ENCODE measurements at places on chromosomes 4 and X. TPM values are rescaled to one million over a fixed set of nuclear protein-coding genes. Genes with fewer than 3 reads are reported as not detected.

Gene NAP1L5
- total RNA-seq = 37.7 TPM

Gene ACE2
- 1.9 TPM for total RNA-seq

Gene G3BP2
- total RNA-seq = 263 TPM

Gene SPANXD
- total RNA-seq = not detected

Gene KLF8
- 9.7 TPM for total RNA-seq

Gene CT45A3
- total RNA-seq = 0.33 TPM

Gene PDCL2
- total RNA-seq = not detected

Gene SLC49A3
- 6.4 TPM for total RNA-seq

Gene MTTP
- 3.1 TPM for total RNA-seq

Gene MTM1
- total RNA-seq = 16.0 TPM

Gene LANCL3
- total RNA-seq = 2.1 TPM

Gene PTCHD1
- total RNA-seq = 3.4 TPM

- DNase-seq = no peak
- H3K4me1 ChIP-seq = no peaks in the 10 kb centered on the region
- no peaks in the 10 kb centered on the region for H3K27me3 ChIP-seq
- no peak overlapping the region for H3K27ac ChIP-seq
These were observed 190.9 kb downstream of the SHOX start for GRCh38 chrX:821327-822107.

GRCh38 chr4:66059556-66059955 is 389.3 kb upstream of the EPHA5 start:
- no peak overlapping the region for H3K27ac ChIP-seq
- H3K27me3 ChIP-seq = no peaks in the 10 kb centered on the region
- H3K4me1 ChIP-seq = no peaks in the 10 kb centered on the region
- no peaks in the 10 kb centered on the region for H3K36me3 ChIP-seq
- no peak for DNase-seq
- no peak overlapping the region for H3K4me3 ChIP-seq

- H3K4me3 ChIP-seq = no peak overlapping the region
- no peaks in the 10 kb centered on the region for H3K27me3 ChIP-seq
- no peak for DNase-seq
- no peak overlapping the region for H3K27ac ChIP-seq
These were observed 70.8 kb downstream of the PPARGC1A start for GRCh38 chr4:23819041-23819511.

GRCh38 chr4:20085156-20085555 is 166.5 kb upstream of the SLIT2 start:
- H3K4me3 ChIP-seq = no peak overlapping the region
- H3K4me1 ChIP-seq = no peaks in the 10 kb centered on the region
- DNase-seq = no peak
- no peaks in the 10 kb centered on the region for H3K36me3 ChIP-seq
- no peaks in the 10 kb centered on the region for H3K27me3 ChIP-seq
- H3K27ac ChIP-seq = no peak overlapping the region

GRCh38 chrX:71143508-71143907 is 1.1 kb upstream of the NLGN3 start:
- H3K4me3 ChIP-seq = no peak overlapping the region
- no peak overlapping the region for H3K27ac ChIP-seq
- peaks cover 33% of the 10 kb centered on the region for H3K4me1 ChIP-seq
- DNase-seq = no peak

- no peak for DNase-seq
- H3K27me3 ChIP-seq = peaks cover 23% of the 10 kb centered on the region
- no peak overlapping the region for H3K4me3 ChIP-seq
- H3K27ac ChIP-seq = peak overlapping the region; percentile 48
- no peaks in the 10 kb centered on the region for H3K36me3 ChIP-seq
- H3K4me1 ChIP-seq = peaks cover 3% of the 10 kb centered on the region
These were observed 81.2 kb upstream of the GPM6B start for GRCh38 chrX:13898083-13898482.

DNA sequence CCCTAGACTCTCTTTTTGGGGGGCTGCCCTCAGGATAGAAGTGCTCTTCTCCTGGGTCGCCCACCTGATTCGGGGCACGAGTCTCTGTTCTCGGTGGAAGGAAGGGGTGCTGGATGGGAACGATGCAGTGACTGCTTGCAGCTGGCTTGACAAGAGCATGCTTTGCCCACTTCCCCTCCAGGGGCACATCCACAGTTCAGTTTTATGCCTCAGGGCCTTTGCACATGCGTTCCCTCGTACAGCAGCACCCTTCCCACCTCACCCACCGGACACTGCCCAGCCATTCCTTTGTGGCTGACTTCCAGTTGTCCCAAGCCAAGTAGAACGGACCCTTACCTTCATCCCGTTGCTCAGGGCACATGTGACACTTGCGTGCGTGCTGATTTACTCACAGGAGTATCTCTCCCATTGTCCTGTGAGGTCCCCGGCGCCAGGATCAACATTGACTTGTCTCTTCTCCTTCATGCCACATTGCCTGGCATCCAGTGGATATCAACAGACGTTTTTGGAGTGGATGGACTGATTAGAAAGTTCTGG is 60.0 kb downstream of the C4orf50 start:
- no peaks in the 10 kb centered on the region for H3K27me3 ChIP-seq
- no peaks in the 10 kb centered on the region for H3K36me3 ChIP-seq
- no peak for DNase-seq
- H3K4me1 ChIP-seq = peaks cover 45% of the 10 kb centered on the region
- no peak overlapping the region for H3K27ac ChIP-seq

- H3K27ac ChIP-seq = no peak overlapping the region
- no peak for DNase-seq
- no peaks in the 10 kb centered on the region for H3K36me3 ChIP-seq
- no peak overlapping the region for H3K4me3 ChIP-seq
- no peaks in the 10 kb centered on the region for H3K4me1 ChIP-seq
These were observed 5.1 kb upstream of the DCLK2 start for GRCh38 chr4:150072906-150073714.

DNA sequence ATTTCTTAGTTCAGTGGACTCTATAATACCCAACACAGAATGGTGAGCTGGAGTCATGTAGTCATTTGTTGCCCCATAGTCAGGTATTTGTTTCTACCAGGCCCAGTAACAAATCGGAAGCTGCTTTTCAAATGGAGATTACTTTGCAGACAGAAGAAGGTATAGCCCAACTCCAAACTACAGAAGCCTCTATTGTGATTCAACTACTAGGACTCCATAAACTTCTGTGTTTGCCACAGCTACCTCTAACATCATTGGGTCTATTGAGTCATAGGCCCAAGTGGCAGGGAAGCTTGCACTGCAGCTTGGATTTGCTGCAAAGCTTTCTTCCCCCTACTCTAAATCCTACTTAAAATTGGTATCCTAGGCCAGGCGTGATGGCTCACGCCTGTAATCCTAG is 148.8 kb upstream of the STK26 start:
- H3K4me3 ChIP-seq = no peak overlapping the region
- no peak overlapping the region for H3K27ac ChIP-seq

DNA sequence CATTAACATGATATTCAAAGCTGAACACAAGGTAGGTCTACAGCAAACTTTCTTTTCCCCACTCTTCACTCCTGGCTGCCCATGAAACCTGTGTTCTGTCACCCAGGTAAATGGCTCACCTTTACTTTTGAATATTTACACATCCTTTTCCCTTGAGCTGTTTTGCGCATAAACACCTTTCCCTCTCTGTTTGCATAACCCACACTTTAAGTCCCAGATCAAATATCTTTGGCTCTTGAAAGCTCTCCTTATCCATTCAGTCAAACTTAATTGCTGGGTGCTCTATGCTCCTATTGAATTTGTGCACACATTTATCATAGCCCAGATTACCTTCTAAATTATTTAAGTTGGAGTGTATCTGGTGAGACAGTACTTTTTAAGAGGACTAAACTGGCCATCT is 51.7 kb upstream of the ATP8A1 start:
- H3K4me1 ChIP-seq = no peaks in the 10 kb centered on the region
- no peaks in the 10 kb centered on the region for H3K36me3 ChIP-seq
- no peak overlapping the region for H3K27ac ChIP-seq
- H3K27me3 ChIP-seq = no peaks in the 10 kb centered on the region
- H3K4me3 ChIP-seq = no peak overlapping the region
- no peak for DNase-seq

- no peaks in the 10 kb centered on the region for H3K4me1 ChIP-seq
- no peak overlapping the region for H3K4me3 ChIP-seq
- peaks cover 2% of the 10 kb centered on the region for H3K27me3 ChIP-seq
- H3K27ac ChIP-seq = no peak overlapping the region
- DNase-seq = no peak
These were observed 78.3 kb upstream of the DUSP21 start for GRCh38 chrX:44765556-44765955.

DNA sequence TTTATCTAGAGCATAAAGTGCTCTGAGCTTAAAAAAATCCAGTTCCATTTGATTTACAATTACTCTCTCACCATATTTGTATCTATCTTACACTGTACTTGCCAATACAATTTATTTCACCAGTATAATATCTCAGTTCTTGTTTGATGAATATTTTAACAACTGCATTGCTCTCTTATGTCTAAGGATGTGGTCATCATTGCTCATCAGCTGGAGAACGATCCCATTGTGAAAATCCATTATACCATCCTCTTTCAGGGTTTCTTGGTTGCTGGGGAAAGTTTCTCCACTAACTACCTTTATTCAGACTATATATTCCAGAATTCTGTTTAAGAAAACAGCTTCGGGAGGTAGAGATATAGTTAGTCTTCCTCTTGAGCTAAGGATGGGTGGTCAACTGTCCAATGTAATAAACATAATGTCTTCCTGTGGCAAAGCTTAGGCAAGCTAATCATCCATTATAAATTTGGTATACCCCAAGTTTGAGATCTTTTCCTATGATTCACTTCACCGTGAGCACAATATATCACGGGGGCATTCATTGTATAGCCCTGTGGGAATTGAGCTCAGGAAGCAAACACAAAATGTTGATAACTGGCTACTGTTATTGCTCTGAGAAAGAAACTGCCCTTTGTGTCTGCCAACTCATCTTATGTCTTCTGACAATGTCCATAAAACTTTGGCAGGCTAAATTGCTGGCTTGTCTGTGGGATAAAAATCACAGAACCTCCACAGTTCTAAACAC is 2361.9 kb downstream of the ARAP2 start:
- no peaks in the 10 kb centered on the region for H3K27me3 ChIP-seq
- H3K4me1 ChIP-seq = no peaks in the 10 kb centered on the region
- no peak overlapping the region for H3K27ac ChIP-seq
- no peaks in the 10 kb centered on the region for H3K36me3 ChIP-seq
- DNase-seq = no peak

- peak overlapping the region; percentile 1 for H3K4me3 ChIP-seq
- peak; percentile 90 for DNase-seq
- H3K36me3 ChIP-seq = no peaks in the 10 kb centered on the region
- H3K27ac ChIP-seq = peak overlapping the region; percentile 4
- peaks cover 20% of the 10 kb centered on the region for H3K27me3 ChIP-seq
These were observed 51.5 kb downstream of the ALPK1 start for GRCh38 chr4:112348488-112349158.

- H3K4me1 ChIP-seq = peaks cover 15% of the 10 kb centered on the region
- peaks cover 16% of the 10 kb centered on the region for H3K36me3 ChIP-seq
- no peak for DNase-seq
- H3K27me3 ChIP-seq = peaks cover 46% of the 10 kb centered on the region
- H3K4me3 ChIP-seq = no peak overlapping the region
These were observed 23.3 kb downstream of the MRFAP1 start for GRCh38 chr4:6663596-6664393.

DNA sequence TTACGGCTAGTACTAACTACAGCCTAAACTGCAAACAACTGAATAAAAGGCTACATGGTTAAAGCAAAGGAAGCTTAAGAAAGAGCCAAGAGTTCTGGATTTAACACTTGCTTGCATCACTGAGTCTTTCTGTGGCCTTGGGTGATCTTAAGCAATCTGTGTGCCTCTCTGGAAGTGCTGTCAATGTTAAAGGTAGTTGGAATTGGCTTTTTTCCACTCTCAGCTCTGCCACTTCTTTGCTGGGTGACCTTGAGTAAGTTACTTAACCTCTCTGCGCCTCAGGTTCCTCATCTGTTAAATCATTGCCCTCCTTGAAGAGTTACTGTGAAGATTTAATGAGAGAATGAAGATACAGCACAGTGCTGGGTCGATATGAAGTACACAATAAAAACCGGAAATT is 15.7 kb downstream of the SLC2A9 start:
- H3K36me3 ChIP-seq = no peaks in the 10 kb centered on the region
- H3K4me3 ChIP-seq = no peak overlapping the region
- no peaks in the 10 kb centered on the region for H3K27me3 ChIP-seq

DNA sequence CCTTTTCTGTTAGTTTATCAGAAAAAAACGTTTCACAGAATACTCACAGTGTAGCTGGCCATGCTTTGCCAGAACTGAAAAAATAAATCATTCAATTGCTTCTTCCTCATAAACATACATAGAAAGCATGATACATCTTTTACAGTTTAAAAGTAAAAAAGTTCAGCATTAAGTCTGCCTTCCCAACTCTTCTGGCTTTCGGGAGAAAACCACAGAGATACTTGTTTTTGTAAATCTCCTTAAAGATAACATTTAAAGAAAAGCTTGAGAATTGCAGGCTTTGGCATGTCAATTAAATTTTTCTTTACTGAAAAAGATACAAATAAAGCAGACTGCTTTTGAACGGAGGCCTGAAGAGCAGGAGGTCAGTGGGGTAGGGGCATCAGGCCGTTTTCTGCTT is 66.8 kb downstream of the SEC24D start:
- no peaks in the 10 kb centered on the region for H3K4me1 ChIP-seq
- H3K36me3 ChIP-seq = no peaks in the 10 kb centered on the region
- H3K27me3 ChIP-seq = no peaks in the 10 kb centered on the region
- DNase-seq = no peak

GRCh38 chr4:152679414-152680281 is at the start of gene TMEM154:
TSS of gene TMEM154 (minus strand) at chr4:152679997. CDS start at chr4:152679933, 64 bp downstream.
- peak within 1 kb of the TSS; percentile 43 for H3K27ac ChIP-seq
- peaks cover 7% of the 10 kb centered on the region for H3K4me1 ChIP-seq
- DNase-seq = peak; percentile 77
- peak within 1 kb of the TSS; percentile 53 for H3K4me3 ChIP-seq
- peaks cover 13% of the 10 kb centered on the region for H3K27me3 ChIP-seq
- H3K36me3 ChIP-seq = no peaks in the 10 kb centered on the region

DNA sequence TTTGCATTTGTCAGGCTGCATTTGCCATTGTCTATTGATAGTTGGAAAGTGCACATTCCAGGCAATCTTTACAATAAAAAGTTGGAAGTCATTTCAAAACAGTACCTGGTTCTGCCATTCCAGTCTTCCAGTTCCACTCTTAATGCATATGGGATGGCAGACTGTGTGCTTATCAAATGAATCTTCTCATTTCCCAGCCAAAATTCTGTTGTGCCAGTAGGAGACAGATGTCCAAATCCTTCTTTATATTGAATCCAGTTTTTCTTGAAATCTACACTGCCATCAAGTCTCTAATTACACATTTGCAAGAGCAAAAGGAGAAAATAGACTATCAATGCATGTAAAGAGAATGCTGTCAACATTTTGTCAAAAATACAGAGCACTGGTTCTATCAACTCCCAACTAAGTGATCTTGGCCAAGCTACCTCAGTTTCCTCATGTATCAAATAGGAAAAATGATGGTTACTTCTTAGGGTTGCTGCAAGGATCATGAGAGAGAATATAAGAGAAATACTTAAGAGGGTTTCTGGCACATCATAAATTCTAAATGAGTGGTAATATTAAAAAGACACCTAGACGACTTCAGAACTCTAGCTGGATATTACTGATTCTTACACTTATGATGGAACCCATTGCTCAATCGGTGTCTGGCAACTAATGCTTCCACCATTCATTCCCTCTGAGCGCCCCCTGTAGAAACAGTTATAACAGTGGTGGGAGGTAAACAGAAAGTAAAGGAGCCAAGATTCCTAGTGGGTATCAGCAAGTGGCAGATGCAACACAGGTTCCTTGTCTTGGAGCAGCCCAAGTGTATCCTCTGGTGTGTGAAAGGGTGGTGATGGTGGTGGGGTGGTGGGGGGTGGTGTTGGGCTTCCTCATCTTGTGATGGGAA is 3.8 kb downstream of the FGG start:
- H3K36me3 ChIP-seq = no peaks in the 10 kb centered on the region
- DNase-seq = no peak
- H3K27me3 ChIP-seq = no peaks in the 10 kb centered on the region
- no peak overlapping the region for H3K4me3 ChIP-seq
- H3K4me1 ChIP-seq = no peaks in the 10 kb centered on the region
- no peak overlapping the region for H3K27ac ChIP-seq
